Stimulated activated CD8-positive, alpha-beta memory T cell treated with anti-CD3 and anti-CD28 coated beads, Interleukin-15, amount 100 ng/mL, for 4 hours (primary cell): ENCODE measurements at places on chromosomes 1 and 21.

DNA sequence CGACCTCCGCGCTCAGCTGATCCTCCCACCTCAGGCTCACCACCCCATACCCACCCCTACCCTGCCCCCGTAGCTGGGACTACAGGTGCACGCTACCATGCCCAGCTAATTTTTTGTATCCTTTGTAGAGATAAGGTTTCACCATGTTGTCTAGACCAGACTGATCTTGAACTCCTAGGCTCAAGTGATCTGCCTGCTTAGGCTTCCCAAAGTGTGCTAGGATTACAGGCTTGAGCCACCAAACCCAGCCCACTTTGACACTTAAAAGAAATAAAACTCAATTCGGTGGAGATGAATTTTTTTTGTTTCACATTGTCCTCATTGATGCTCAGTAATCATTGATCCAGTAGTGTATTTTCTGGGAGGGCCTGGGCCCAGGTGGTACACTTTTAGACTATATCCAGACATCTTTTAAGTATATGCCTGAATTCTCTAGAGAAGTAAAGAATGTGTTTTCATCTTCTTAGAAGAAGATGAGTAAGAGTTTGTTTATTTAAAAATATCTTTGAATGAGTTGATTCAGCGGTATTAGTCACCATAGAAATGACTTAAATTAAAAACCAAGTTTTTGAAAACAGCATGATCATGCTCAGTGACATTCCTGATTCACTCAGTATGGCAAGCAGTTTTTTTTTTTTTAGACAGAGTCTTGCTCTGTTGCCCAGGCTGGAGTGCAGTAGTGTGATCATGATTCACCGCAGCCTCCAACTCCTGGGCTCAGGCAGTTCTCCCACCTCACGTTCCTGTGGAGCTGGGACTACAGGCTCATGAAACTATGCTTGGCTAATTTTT, 57.8 kb downstream of the EPB41 start:
- no peak for DNase-seq

GRCh38 chr1:64505944-64506655, 36.2 kb downstream of the CACHD1 start:
- no peak for DNase-seq

- peak; percentile 72 for DNase-seq
Observed at GRCh38 chr1:222654849-222655248, 37.0 kb downstream of the MIA3 start.

- DNase-seq: peak; percentile 65
Observed at GRCh38 chr1:39026051-39026865, at the start of gene NDUFS5. Gene NDUFS5 (plus strand): TSS chr1:39026350. CDS start chr1:39028725, 2,375 bp downstream.

DNA sequence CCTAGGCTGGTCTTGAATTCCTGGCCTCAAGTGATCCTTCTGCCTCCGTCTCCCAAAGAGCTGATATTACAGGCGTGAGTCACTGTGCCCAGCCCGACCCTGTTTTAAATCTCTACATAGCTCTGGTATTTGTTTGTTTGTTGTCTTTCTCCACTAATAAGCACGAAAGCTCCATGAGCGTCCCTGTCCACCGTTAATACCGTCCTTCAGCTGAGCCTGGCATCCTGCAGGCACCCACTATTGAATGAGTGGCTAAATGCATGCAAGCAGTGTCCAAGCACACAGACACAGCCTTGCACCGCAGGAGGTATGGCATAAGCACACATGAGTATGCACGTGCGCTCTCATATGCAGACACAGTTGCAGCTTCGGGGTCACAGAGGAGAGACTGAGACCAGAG, 4.5 kb upstream of the COL16A1 start:
- DNase-seq: no peak

- no peak for DNase-seq
Observed at GRCh38 chr1:156167536-156167935, 14.2 kb downstream of the SEMA4A start.

DNA sequence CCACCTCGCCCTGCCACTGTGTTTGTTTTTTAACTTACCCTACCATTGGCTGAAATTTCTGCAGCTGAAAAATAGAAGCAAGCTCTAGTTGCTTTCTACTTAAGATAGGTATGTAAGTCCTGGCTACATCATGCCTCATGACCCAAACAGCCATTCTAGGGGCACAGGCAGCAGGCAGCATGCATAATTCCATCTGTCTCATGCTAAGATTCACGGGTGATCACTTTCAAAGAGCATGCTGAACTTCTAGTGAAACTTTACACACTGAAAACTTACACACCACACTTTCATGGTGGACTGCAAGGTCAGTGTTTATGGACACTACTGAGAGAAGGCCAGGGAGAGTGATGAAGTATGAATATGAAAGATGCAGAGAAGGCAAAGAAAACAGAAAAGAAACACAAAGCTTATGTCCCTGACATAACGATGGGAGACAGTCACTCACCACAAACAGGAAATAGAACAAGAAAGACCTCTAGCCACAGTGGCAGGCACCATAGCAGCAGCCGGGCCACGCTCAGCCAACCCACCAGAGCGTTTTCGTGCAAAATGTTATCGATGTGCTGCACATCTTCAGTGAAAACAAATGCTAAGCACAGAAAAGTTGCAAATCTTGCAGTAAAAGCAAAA, 102.3 kb upstream of the TIAM1 start:
- peak; percentile 5 for DNase-seq

GRCh38 chr1:8104278-8105236, 78.4 kb upstream of the ERRFI1 start:
- DNase-seq: no peak

DNA sequence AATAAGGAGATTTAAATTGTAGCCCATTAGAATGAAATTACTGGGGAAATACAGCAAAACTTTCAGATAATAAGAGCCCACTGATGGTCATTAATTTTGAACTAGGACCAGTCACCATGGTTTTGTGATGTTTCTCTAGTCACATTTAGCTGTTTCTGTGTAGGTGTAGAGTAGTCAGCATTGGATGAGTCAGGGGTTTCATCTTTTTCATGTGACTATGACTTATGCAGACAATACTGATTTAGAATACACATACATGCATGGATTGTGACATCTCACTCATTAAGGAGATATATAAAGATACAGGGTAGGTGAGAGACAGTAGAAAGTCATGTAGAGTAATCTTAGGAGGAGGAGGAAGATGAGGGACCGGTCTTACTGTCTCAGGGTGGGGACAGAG, 1192.7 kb downstream of the KCNT2 start:
- DNase-seq: no peak

DNA sequence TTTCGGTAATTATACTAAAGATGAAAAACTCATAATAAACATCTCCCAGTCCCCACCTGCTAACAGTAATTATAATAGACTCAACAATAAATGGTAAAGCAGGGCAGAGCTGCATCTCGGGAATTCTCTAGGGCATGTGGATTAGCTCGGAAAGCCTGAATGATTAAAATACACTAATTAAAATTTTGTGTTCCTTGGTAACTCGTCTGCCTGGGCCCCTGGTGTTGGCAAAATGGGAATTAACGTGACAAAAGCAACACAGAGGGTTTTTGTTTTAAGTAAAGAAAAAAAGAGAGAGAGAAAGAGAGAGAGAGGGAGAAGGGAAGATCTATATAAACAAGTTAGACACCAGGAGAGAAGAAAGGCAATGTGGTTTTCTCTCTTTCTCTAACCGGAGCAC, 62.1 kb downstream of the CASZ1 start:
- no peak for DNase-seq

GRCh38 chr1:215507119-215507518, 60.0 kb upstream of the KCTD3 start:
- no peak for DNase-seq

- DNase-seq: no peak
Observed at GRCh38 chr1:43526002-43526401, 4.7 kb upstream of the PTPRF start.

- DNase-seq: no peak
Observed at GRCh38 chr1:37682334-37682987, 9.9 kb upstream of the CDCA8 start.

- no peak for DNase-seq
Observed at GRCh38 chr1:56448529-56449300, 130.6 kb downstream of the PLPP3 start.

- DNase-seq: no peak
Observed at GRCh38 chr1:245825128-245825901, 670.5 kb downstream of the KIF26B start.

- DNase-seq: no peak
Observed at GRCh38 chr1:202659541-202659940, 50.7 kb downstream of the SYT2 start.

DNA sequence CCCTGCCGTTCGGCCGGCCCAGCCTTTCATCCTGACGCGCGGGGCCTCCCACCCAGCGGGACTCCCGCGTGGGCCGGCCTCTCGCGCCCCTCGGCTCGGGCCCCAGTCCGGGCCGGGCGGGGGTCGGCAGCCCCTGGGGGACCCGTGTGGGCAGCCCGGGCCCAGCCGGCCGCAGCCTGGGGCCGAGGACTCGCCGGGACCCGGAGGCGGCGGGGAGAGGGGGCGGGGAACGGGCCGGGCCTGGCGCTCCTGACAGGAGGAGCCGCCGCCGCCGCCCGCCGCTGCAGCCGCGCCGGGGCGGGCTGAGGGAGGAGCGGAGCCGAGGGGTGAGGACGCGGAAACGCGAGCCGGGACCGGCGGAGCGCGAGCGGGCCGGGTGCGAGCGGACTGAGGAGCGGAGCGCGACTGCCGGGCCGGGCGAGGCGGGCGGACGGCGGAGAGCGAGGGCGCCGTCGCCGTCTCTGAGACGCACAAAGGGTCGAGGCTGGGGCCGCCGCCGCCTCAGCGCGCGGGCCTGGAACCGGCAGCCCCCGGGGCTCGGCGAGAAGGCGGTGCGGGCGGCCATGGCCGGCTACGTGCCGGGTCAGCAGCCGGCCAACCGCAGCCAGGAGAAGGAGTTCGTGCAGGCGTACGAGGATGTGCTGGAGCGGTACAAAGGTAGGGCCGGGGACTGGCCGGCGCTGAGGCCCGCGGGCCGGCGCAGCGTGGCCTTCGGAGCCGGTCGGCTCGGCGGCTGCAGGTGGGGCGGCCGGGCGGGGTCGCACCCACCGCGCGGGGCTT, 79.1 kb downstream of the NDUFS5 start:
- DNase-seq: peak; percentile 42

- DNase-seq: no peak
Observed at GRCh38 chr21:45162115-45162514, 87.7 kb downstream of the ADARB1 start.

- DNase-seq: no peak
Observed at GRCh38 chr1:174880171-174880570, 119.6 kb upstream of the CACYBP start.

DNA sequence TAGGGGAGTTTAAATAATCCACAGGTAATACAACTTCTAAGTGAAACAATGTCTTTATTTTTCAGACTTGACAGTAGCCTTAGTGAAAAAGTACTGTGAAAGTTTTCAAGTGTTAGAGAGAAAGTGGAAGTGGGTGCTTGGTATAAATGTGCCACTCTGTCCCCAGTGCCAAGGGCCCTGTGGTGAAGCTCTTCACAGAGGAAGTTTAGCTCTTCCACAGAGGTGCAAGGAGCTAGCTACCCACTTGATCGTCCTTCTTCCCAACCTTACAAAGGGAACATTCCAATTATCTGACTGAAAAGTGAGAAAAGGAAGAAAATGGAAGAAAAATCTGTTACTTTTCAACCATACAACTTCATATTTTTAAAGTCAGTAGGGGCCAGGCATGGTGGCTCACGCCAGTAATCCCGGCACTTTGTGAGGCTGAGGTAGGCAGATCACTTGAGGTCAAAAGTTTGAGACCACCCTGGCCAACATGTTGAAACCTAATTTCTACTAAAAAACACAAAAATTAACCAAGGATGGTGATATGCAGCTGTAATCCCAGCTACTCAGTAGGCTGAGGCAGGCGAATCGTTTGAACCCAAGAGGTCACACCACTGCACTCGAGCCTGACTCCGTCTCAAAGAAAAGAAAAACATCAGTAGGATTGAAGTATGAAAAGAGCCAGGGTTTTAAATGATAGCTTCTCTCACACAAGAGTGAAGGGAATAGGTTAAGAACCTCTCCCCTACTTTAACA, 41.0 kb upstream of the PTPRC start:
- DNase-seq: no peak

DNA sequence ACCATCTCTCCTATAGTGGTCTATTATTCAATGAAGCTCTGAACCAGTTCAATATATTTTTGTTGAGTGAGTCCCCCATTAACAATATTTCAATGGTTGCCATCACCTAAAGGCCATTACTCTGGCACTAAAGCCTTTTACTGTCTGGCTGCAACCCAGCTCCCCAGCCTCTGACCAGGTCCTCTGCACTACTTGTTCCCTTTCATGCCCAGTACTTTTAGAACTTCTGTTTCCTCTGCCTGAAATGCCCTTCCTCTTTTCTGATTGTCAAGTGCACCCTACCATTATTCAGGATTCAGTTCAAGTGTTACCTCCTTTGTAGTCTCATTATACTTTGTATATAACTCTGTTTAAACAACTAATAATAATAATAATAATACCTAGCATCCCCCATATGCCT, 30.4 kb upstream of the ZFYVE9 start:
- no peak for DNase-seq

DNA sequence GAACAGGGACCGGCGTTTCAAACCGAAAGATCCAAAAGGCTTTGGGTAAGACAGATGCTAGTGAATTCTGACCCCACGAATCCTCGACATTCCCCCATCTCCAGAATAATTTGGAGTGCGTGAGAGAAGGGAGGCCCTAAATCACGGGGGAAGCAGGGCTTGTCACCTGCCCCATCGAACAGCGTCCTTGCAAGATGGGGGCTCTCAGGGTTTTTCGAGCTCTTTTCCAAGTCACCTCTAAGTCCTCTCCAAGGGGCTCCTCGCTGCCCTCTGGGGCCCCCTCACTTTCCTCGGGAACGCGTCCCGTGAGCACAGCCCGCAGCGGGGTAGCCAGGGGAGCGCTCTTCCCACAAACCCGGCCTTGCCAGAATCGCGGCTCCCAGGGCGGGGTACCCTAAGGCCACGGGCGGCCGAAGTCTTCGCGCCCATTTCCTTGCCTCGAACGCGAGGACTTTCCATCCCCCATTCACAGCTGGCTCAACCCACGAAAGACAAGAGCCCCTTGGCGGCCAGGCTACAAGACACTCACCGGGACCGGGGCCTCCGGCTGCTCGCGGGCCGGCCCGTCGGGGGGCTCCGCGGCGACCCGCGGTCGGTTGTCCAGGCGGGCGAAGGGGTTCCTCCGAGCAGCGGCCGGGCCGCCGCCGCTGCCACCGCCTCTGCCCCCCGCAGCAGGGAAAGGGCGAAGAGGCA, 546 bp downstream of the DONSON start:
- DNase-seq: no peak

- no peak for DNase-seq
Observed at GRCh38 chr1:154145986-154146385, 8.9 kb downstream of the NUP210L start.
